ENCODE measurements at places on chromosomes 13 and 19.

GRCh38 chr13:101204270-101205020 lies 211.9 kb downstream of the NALCN start:
- no peak for DNase-seq

GRCh38 chr19:7641290-7642276 lies 4.7 kb downstream of the STXBP2 start:
- no peak for DNase-seq

- DNase-seq: no peak
Measured at GRCh38 chr13:63209330-63210017, 1793.8 kb upstream of the PCDH20 start.

DNA sequence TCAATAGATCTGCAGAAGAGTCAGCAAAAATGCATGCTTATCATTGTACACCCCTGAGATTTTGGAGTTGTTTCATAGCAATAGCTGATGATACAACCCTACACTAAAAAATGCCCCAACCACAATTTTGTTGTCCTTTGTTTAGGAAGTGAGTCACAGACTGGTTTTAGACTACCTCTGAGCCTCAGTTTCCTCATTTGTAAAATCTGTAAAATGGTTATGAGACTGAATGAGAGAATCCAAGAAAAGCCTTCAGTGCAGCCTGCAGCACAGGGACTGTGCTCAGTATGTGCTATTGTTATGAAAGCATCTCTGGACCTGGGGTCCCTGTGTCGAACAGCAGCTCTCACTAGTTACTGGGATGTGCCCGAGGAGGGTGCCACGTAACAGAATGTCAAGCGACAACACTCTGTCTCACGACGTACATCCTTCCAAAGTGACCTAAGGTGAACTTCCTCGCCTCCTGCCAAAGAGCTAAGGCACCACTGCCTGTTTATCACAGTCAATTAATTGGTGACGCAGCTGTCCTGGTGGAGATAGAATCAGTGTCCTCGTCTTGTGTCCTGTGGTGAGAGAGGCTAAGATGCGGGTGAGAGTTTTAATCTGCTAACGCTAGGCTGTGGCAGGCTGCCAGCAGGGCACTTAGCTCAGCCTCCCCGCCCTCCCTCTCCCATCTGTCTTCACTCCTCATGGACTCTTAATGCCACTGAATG lies 18.1 kb downstream of the DHRS12 start:
- DNase-seq: peak; percentile 43

DNA sequence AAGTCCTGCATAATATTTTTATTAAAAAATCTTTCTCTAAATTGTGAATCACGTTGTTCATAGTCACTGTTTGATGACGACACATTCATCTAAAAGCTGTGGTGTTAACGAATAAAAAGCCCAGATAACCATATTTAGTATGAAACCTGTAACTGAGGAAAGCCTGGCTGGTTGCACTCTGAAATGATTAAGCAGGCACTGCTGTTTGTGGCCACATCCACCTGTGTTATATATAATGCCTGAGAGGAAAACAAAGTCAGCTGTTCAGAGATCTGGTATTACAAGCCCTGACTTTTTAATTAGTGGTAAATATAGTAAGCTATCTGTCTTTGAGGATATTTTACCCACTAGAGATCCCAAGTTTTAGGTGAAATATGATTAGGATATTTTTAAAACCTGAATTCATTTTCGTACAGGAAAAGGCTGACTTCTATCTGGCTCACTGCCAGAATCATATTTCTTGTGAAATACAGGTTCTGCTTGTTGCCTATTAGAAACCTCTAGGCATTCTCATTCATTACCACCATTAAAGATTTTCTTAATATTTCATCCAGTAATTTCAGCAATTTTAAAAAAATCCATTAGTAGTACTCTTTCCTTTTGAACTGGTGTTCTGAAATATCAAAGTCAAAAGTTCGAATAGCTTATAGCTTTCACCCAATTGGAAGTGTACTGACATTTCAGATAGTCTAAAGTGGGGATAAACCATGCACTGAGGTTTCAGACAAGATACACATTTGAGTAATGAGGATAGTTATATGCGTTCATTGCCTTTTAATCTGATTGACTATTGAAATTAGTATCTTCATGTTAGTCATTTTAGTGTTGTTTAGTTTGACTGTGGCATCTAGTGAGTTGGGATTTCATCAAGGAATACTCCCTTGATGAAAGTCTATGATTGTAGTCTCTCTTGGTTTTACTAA lies 79.7 kb downstream of the LMO7 start:
- DNase-seq: no peak

- DNase-seq: no peak
Measured at GRCh38 chr19:19279853-19280252, 6.8 kb upstream of the TM6SF2 start.

- no peak for DNase-seq
Measured at GRCh38 chr13:99481366-99481765, 19.9 kb upstream of the TM9SF2 start.

DNA sequence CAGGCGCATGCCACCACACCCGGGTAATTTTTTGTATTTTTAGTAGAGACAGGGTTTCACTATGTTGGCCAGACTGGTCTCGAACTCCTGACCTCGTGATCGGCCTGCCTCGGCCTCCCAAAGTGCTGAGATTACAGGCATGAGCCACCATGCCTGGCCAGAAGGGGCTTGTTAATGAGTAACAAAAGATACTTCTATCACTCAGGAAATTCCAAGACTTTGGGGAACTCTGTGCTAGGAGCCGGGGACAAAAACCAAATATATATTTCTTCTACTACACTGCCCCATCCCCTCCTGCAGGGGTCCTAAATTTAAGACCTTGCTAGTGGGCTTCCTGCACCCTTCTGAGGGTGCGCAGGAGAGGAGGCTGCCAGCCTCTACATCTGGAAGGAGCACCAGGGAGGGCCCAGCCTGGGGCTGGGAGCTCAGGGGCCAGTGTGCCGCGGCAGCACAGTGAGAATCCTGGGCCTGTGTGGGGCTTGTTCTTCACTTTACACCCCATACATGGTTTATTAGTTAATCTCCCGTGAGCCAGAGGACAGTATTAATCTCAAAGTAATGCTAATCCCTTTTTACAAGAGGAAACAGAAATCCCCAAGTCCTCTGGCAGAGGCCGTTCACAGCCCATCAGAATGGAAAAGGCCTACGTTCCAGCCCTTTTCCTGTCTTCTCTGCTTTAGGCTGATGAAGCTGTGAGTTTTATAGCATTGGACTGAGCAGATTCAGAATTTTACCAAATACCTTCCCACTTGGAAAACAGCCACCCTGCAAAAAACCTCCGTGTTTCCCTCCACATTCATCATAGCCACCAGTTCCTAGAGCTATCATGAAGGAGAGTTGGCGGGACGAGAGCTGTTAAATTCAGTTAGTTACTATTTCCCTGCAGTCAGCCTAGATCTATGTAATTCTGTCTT lies 44.4 kb upstream of the NPAS1 start:
- no peak for DNase-seq

DNA sequence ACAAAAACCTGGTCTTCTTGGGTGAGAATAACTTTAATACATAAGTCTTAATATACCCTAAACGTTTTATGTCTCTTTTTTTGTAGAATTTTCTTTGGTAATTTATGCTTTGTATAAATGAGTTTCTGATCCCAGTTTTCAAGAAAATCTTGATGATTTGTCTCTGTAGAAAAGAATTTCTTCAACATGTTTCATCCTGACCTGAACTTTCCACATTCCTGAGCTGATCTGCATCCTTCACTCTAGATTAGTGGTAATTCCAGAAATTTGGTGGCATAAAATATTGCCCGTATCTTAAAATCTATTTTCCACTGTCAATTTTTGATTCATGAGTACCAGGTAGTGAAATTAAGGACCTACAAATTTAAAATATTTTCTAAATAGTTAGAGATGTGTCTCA lies 16.3 kb downstream of the ZNF714 start:
- no peak for DNase-seq

GRCh38 chr13:39941236-39941635 lies 285.8 kb downstream of the COG6 start:
- no peak for DNase-seq

DNA sequence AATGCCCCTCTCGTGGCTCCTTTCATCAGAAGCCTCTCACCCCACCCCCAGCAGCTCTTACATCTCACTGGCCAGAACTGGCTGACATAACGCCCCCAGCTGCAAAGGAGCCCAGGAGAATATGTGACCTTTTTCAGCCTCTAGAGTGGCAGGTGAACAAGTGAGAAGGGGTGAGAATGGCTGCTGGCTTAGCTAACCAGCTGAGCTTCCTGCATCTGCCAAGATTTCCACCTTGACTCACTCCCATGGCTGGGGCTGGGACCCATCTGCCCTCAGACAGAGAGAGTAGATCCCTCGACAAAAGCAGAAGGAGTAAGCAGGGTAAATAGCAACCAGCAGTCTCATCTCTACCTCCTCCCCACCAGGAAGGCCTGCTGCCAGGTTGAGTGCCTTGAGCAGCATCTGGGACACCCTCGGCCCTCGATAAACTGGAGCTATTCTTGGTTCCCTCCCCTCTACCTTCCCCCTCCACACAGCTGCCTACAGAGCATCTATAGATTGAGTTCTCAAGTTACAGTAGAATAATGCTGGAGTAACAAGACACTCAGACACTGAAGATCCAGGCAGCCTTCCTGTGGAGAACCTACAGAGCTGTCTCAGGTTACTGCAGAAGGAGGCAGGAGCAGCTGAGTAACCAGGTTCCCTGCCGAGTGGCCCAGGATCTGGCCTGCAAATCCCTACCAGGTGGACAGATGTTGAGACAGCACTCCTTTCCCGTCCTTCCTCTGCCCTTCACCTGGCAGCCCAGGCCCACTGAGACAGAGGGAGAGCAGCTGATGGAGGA lies 15.5 kb downstream of the KASH5 start:
- DNase-seq: no peak

- no peak for DNase-seq
Measured at GRCh38 chr13:50451609-50452008, 391.9 kb downstream of the DLEU7 start.

- no peak for DNase-seq
Measured at GRCh38 chr13:73090116-73090822, 31.5 kb downstream of the KLF5 start.

GRCh38 chr13:46489586-46490023 lies 63.4 kb upstream of the LRCH1 start:
- DNase-seq: no peak

- DNase-seq: no peak
Measured at GRCh38 chr19:42928896-42929295, 8.1 kb downstream of the PSG7 start.

GRCh38 chr19:4519172-4519496 lies 848 bp upstream of the PLIN4 start:
- DNase-seq: no peak

DNA sequence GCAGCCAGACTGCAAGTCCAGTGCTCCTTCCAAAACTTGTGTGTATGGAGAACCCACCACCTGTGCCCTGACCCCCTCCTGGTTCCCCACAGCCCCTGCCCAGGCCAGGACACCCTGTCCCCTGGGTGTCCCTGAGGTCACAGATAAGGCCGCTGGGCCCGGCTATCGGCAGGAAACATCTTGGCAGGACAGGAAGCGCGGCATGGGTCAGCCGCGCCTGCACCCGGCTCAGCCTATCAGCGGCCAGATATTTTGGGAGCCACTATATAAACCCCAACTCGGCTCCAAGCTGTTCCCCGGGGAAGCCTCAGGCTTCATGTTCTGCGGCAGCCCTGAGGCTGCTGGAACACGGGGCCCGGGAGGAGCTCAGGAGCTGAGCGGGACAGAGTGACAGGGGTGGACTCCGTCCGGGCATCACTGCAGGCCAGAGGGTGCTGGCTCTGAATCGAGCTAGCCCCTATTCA lies 60.8 kb downstream of the AP1M1 start:
- DNase-seq: peak; percentile 60

DNA sequence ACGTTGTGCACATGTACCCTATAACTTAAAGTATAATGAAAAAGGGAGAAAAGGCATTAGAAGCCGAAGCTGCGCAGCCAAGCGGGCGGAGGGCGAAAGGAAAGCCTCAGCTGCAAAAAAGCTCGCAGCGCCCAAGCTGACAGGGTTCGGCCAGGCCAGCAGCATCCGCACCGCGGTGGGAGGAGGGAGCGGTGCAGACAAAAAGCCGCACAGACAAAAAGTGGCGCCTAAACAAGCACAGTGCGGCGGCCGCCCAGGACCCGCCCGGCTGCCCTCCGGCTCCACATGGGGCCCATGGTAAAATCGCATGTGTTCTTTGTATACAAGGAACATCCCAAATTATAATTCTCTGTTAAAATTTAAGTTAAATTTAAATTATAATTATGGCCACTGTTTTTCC lies 42.4 kb downstream of the PSG3 start:
- no peak for DNase-seq
